NCI-H2081 treated with DMSO at 0.1 percent for 48 hours (cell line): ENCODE measurements at places on chromosomes 13 and 19.
A peak's percentile ranks its signal among the peaks of the same experiment; 100 is the strongest.

DNA sequence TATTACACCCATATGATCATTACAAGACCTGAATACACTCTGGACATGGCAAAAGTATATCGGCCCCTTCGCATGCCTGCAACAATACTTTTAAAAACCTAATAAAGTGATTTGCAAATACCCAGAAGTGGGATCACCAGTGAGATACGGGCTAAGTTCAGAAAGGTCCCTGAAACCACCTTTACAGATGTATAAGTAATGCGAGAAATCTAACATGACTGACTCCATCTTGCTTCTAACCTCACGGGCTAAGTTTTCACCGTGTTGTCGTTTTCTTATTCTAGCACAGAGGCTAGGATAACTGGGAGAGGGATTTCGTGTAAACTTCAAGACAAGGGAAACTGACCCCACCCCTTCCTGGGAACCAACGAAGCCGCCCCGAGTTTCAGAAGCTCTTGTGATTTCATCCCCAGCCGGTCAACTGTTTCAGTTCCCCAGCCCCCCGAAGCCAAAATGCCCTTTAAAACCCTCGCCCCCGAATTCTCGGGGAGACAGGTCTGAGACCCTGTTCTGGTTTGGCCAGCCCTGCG, 703 bp downstream of the NEK3 start:
- DNase-seq, result no peak

- DNase-seq, result no peak
These were observed 46.2 kb downstream of the CACNA1A start for GRCh38 chr19:13460045-13460444.

- DNase-seq, result no peak
These were observed 67.5 kb upstream of the DOCK9 start for GRCh38 chr13:99045396-99045795.

GRCh38 chr19:30744741-30745475, 372.7 kb downstream of the ZNF536 start:
- DNase-seq, result no peak

DNA sequence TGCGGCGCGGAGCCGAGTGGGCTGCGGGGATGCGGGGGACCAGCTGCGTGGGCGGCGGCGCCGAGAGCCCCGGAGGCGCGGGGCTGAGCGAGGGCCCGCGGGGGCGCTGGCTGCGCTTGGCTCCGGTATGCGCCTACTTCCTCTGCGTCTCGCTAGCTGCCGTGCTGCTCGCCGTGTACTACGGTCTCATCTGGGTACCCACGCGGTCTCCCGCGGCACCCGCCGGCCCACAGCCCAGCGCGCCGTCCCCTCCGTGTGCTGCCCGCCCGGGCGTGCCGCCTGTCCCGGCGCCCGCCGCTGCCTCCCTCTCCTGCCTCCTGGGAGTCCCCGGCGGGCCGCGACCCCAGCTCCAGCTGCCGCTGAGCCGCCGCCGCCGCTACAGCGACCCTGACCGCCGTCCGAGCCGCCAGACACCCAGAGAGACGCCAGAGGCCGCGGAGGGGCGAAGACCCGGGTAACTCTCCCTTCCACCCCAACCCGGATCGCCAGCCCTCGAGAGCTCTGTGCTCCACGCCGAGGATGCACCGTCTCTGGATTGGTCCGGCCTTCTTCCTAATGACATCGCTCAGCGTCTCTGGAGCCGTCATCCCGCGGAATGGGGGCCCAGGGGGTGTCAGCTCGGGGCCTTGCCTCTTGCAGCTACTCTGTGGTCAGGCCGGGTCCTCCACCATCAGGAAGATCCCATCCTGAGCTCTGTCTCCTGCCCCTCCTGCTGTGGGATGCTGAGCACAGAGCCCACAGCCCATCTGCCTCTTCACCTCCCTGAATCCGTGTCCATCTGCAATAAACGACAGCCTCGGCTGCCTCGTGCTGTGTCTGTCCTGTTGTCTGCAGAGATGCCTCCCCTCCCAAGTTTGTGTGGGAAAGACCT, 441 bp downstream of the INAFM1 start:
- no peak for DNase-seq

DNA sequence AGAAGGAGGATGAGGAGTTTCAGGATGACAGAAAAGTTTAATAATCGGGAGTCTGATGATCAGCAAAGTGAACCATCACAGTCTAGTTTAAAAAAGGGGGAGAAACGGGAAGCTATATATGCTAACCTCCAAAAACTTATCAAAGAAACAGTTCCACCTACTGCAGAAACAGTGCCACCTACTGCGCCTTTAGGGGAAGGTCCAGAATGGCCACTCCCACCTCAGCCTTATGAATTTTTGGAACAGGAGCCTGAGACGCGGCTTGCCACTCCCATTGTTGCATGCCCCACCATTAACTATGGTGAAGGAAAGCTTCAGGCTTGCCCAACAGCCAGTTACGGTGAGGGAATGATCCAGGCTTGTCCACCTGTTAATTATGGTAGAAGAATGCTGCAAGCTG, 929.0 kb downstream of the SLITRK6 start:
- DNase-seq, result no peak

GRCh38 chr13:105363261-105364190, 1171.9 kb downstream of the EFNB2 start:
- DNase-seq, result peak; percentile 49

GRCh38 chr19:294946-295686, 3.9 kb upstream of the PLPP2 start:
- DNase-seq, result no peak

GRCh38 chr19:18390065-18390907, 4.3 kb downstream of the GDF15 start:
- DNase-seq, result no peak

DNA sequence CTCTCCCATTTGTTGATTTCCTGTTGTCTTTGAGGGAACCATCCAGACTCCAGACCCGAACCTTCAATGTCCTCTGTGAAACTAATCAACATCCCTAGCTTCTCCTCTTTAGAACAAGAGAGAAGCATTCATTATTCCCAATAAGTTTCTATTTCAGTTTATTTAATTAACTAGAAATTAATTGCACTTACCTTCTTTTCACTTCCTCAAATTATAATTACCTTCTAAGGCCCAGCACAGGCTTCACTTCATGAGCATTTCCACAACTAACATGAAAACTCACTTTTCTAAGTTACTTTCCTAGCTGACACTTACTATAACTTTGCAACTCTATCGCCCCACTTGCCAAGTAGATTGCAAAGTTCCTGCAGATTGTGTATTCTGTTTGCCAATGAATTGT, 71.6 kb upstream of the HTR2A start:
- no peak for DNase-seq

- no peak for DNase-seq
These were observed 169.9 kb downstream of the VWA8 start for GRCh38 chr13:41791056-41791455.

- no peak for DNase-seq
These were observed 92.4 kb downstream of the CDADC1 start for GRCh38 chr13:49340161-49340560.

GRCh38 chr13:71394176-71394575, 472.8 kb downstream of the DACH1 start:
- no peak for DNase-seq

- DNase-seq, result no peak
These were observed 59.3 kb downstream of the ITGBL1 start for GRCh38 chr13:101511766-101512165.

DNA sequence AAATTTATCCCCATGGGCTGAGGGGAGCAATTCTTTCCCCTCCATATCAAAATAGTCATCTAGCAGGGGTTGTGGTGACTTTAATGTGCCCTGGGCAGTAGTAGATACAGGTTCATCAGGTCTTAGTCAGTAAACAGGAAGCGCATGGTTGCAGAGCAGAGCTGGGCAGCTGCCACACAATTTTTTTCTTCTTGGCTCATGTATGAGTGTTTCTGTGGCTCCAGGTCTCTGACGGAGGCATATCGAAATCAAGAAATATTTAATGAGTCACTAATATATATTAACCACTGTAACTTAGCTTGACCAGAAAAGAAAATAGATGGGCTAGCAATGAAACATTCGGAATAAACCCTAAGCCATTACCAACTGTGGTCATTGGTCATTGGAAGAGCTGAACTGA, 68.4 kb upstream of the UBL3 start:
- no peak for DNase-seq

- no peak for DNase-seq
These were observed 39.8 kb upstream of the LATS2 start for GRCh38 chr13:21100994-21101757.

GRCh38 chr19:11225172-11225571, 14.2 kb upstream of the ANGPTL8 start:
- no peak for DNase-seq

- no peak for DNase-seq
These were observed 3.2 kb upstream of the PRKCG start for GRCh38 chr19:53878776-53879139.

GRCh38 chr13:56102641-56103040, 1038.1 kb upstream of the PRR20A start:
- no peak for DNase-seq

GRCh38 chr13:24299488-24300114, 9.8 kb upstream of the C1QTNF9 start:
- no peak for DNase-seq

DNA sequence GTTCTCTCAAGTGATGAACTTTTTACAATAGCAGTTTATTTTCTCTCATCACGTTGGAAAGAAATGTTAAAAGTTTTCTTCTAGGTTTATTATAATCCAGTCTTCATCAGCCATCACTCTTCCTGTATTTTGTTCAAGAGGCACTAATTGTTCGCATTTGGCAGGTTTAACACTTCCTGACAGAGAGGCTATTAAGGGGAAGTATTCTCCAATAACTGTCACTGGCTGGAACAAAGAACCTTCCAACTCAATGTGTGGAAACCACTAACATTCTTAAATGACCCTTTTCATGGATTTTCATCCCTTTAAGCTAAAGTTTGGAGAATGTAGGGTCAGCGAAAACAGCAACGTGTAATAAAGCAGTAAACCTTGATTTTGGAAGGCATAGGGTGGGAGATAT, 145.1 kb downstream of the PCCA start:
- DNase-seq, result peak; percentile 47

DNA sequence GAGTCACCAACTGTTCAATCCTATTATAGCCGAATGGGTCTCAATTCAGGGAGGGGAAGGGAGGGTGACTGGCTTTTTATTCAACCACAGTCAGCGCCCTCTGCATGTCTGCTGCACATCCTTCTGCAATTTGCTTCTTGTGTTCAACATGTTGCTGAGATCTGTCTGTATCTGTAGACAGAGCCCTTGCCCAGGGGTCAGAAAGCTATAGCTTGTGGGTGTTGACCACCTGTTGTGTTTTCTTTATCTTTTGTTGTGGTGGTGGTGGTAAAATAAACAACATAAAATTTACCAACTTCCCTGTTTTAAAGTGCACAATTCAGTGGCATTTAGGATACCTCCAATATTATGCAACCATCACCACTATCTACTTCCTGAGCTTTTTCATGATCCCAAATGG, 12.2 kb downstream of the PPP1R12C start:
- DNase-seq, result no peak

DNA sequence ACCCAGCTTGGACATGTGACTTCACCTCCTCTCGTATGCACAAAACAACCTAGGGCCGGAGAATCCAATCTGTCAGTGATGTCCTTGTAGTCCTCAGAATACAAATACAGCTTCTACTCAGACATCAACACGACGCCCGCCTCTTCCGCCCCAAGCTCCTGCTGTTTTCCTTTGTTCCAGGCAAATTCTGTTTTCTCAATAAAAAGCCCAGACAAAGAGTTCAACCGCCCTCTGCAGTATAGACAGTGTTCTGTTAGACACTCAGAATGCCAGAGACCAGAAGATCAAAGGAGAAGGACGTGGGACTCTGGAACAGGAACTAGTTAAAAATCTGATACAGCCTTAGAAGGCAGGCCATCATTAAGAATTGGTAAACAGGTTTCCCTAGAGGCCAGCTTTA, 42.0 kb upstream of the GGACT start:
- DNase-seq, result peak; percentile 73

GRCh38 chr13:44024846-44025195, 145.1 kb downstream of the LACC1 start:
- no peak for DNase-seq

DNA sequence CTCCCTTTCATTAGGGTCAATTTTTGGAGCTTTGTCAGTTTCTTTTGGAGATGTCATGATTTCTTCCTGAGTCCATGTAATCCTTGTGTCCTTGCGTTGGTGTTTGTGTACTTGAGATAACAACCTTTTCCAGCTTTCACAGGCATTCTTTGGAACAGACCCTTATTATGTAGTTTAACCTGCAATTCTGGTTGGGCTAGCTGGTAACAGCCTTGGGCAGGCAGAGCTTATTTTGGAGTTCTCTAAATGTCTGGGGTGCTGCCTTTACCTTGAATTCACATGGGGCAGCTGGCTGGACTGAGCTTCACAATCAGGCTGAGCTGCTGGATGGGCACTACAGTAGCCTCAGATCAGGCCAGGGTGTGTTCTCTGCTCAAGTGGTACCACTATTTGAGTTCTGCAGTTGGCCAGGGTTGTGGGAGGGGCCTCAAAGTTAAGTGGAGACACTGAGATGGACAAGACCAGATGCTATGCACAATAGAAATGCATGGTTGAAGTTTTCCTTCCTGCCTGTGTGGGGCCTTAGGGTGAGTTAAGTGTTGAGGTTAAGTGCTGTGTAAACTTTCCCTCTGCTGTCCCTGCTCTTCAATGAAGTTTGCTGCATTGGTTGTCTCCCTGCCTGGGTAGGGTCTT, 277.3 kb downstream of the ATP8A2 start:
- no peak for DNase-seq

GRCh38 chr19:29241324-29241723, 28.4 kb upstream of the UQCRFS1 start:
- no peak for DNase-seq

DNA sequence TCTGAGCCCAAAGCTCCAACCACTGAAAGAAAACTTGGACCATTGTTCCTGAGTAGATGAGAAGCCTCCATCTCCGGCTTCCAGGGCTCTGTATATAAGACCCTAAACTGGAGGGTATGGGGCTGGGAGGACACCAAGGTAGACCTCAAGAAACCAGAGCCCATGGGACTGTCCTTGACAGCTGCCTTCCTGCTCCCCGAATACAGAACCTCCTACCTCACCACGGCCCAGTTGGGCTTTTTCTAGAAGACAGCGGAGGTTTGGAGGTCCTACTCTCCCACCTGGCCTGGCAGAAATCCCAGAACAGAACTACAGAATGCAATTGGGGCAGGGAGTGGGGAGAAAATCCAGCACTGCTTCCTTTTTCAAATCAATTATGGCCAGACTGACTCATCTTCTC, 177.3 kb upstream of the ZNF507 start:
- no peak for DNase-seq

DNA sequence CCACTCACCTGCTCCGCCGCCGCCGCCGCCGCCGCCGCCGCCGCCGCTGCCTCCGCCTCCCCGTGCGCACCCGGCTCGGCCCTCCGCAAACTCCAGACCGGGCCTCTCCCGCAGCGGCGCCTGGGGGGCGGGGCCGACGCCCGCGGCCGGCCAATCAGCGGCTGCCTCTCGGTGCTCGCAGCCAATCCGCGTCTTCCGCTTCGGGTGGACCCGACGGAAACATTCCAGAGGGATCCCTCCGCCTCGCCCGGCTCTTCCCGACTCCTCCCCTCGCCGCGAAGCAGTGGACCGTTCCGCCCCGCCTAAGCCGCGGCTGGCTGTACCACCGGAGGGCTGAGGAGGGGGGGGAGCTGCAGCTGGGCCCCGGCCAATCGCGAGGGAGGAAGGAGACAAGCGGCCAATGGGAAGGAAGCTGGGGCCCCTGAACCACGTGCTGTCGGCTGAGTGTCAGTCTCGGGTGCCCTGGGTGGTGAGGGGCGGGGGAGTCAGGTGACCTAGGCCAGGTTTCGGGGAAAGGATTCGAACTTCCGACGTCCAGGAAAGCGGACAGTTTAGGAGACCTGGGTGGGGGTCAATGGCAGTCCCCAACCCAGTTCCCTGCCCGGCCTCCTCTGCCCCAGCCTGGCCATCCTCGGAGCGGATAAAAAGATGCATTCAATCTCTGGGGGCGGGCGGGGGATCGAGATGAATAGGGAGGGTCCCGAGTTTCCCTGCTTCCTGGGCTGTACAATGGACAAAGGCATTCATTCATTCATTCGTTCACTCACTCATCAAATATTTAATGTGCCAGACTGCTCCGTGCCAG, at the start of gene GIPC1:
Gene GIPC1, minus strand, starts transcription at position 99 of the 805 bp plus-strand sequence. CDS start 13,151 bp downstream, outside the sequence.
- peak; percentile 93 for DNase-seq
